Stimulated activated CD4-positive, alpha-beta T cell treated with anti-CD3 and anti-CD28 coated beads, Interleukin-1b, Interleukin-23, amount 100 ng/mL, for 1 hour (primary cell): ENCODE measurements at places on chromosomes 2 and 18.

DNA sequence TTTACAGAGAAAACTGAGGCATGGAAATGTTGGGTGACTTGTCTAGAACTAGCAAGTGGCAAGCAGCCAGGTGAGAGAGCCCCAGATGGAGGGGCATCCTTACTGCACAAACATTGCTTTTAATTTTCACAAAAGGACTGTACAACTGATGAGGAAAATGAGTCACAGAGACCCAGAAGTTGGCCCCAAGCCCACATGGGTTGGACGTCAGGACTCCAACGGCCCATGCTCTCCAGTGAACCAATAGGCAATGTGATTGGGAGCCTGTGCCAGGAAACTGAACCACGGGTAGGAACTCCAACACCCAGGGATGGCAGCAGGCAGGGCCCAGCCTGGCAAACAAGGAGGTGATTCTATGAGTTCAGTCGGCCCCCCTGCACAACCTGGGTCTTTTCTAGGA is 50.8 kb downstream of the PID1 start:
- no peak for DNase-seq

GRCh38 chr18:39571511-39571910 is 2005.9 kb upstream of the CELF4 start:
- no peak for DNase-seq

DNA sequence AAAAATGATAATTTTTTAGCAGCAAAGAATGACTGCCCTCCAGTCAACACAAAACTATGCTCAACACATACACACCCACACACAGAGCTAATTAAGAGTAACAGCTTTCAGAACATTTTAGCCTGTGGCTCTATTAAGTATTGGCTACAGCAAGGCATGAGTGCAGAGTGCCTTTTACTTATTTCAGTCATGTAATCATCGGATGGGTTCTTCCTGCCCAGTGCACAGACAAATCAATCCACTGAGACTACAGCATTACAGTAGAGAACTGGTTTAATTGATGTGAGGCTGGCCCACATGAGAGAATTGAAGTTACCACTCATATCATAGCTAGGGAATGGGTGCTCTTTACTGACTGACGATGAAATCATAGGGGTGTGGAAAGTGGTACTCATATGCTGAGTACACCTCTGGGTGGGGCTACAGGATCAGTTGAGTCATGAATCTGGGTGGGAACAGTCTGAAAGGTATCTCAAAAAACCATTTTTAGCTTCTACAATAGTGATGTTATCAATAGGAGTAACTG is 241.0 kb downstream of the FSIP2 start:
- DNase-seq = no peak

- no peak for DNase-seq
These were observed 148.3 kb downstream of the KLHL29 start for GRCh38 chr2:23533338-23533695.
